NCI-H460 (cell line): ENCODE measurements at places on chromosomes 11 and 22. TPM values are rescaled to one million over a fixed set of nuclear protein-coding genes. Genes with fewer than 3 reads are reported as not detected.

DNA sequence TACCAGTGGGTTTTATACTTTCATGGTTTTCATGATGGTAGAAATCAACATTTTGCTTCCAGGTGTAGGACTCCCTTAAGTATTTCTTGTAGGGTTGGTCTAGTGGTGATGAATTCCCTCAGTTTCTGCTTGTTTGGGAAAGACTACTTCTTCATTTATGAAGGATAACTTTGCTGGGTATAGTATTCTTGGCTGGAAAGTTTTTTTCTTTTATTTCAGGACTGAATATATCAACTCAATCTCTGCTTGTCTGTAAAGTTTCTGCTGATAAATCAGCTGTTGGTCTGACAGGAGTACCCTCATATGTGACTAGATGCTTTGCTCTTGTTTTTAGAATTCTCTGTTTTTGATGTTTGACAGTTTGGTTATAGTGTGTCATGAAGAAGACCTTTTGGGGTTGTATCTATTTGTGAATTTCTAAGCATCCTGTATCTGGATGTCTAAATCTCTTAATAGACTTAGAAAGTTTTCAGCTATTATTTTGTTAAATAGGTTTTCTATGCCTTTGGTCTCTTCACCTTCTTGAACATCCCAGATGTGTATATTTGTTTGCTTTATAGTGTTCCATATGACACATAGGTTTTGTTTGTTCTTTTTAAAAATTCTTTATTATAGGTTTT, 95.9 kb downstream of the ENTHD1 start:
- no peak for DNase-seq

GRCh38 chr11:77069969-77070582, 3.3 kb downstream of the CAPN5 start:
- no peak for DNase-seq

HEPHL1 gene
- not detected in 2 replicates for total RNA-seq

CRYBA4 gene
- not detected in 2 replicates for total RNA-seq

HORMAD2 gene
- total RNA-seq: not detected in 2 replicates
